Caudate nucleus (tissue), 63 donors: ENCODE measurements at places on chromosomes 5 and 9.
A peak's percentile ranks its signal among the peaks of the same experiment; 100 is the strongest.

DNA sequence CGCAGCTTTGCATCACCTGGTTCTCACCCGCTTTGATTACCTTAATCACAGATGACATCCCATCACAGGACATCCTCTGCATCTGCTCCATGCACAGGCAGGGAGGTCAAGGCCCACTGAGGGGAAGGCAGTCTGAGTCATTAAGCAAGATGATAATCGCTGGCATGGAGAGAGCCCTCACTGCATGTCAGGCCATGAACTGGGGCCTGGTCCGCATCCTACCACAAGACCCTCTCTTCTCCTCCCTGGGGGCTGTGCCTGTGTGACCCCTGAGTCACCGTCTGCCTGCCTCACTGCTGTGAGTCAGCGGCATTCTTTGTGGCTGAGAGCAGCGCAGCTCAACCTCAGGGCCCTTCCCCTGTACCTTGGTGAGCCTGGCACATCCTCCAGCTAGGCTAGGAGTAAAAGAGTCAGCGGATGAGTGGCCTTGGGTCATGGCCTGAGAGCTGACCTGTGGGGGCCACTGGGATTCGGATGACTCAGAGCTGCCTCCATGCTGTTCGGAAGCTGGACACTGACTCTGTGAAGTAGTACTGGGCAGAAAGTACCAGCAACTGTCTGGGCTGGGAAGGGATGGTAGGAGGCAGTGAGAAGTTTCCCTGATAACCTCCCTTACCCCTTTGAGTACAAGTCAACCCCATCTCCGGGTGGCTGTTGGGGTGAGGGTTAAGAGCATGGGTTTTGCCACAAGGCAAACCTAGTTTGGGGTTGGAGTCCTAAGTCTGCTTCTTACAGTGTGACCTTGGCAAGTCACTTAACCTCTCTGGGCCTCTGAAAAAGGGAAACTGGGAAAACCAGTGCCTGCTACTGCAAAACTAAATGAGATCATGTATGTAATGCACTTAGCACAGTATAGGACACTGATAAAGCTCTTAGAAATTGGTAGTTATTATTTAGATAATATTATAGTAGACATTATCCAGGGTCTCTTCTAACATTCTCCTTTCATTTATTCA, 14.6 kb upstream of the ARSI start:
- no peak for DNase-seq

- DNase-seq: no peak
These were observed 619.3 kb downstream of the TLE4 start for GRCh38 chr9:80191108-80191507.

- DNase-seq: no peak
These were observed 359.2 kb upstream of the ACTBL2 start for GRCh38 chr5:57841676-57842363.

DNA sequence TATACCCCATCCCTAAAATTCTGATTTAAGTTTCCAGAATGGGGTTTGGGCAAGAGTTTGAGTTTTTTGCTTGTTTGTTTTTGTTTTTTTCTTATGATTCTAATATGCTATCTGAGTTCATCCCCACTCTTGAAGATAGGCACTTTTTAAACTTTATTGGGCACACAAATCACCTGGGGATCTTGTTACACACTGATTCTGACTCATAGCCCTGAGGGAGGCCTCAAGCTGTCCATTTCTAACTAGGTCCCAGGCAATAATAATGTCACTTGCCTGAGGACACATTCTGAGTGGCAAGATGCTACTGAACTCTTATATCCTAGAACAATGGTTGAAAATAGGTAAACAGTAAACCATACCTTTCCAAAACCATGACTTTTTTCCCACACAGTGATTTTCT, 22.8 kb upstream of the ABLIM3 start:
- DNase-seq: no peak

DNA sequence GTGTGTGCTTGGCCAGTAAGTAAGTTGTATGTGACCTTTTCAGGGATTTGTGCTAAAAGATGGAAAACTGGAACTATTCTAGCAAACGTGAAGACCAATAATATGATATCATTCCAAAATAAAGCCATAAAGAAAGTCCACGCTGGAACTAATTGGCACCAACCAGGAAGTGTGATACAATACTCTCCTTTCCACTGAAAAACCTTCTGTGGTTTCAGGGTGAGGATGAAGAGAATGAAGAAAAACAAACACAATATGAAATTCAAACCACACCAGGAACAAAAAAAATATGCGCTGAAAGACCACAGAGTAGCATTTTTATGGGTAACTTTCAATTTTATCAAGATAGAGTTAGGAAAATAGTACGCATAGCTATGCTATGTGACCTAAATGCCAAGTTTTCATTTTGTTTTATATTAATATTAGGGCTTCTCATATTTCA, 105.8 kb downstream of the EFNA5 start:
- no peak for DNase-seq

DNA sequence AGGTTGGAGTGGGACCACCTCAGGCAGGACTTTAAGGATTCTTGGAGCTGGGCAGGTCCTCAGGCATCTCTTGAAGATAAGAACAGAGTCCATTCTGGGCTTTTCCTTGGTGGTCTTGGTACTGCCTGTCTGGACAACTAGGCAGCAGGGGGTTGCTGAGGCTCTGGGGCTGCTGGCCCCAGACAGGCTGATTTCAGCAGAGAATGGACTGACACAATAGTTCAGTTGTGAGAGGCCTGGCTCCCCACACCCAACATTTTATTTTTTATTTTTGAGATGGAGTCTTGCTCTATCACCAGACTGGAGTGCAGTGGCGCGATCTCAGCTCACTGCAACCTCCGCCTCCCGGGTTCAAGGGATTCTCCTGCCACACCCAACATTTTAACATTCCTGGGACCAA, 4.6 kb downstream of the ANGPTL2 start:
- no peak for DNase-seq

DNA sequence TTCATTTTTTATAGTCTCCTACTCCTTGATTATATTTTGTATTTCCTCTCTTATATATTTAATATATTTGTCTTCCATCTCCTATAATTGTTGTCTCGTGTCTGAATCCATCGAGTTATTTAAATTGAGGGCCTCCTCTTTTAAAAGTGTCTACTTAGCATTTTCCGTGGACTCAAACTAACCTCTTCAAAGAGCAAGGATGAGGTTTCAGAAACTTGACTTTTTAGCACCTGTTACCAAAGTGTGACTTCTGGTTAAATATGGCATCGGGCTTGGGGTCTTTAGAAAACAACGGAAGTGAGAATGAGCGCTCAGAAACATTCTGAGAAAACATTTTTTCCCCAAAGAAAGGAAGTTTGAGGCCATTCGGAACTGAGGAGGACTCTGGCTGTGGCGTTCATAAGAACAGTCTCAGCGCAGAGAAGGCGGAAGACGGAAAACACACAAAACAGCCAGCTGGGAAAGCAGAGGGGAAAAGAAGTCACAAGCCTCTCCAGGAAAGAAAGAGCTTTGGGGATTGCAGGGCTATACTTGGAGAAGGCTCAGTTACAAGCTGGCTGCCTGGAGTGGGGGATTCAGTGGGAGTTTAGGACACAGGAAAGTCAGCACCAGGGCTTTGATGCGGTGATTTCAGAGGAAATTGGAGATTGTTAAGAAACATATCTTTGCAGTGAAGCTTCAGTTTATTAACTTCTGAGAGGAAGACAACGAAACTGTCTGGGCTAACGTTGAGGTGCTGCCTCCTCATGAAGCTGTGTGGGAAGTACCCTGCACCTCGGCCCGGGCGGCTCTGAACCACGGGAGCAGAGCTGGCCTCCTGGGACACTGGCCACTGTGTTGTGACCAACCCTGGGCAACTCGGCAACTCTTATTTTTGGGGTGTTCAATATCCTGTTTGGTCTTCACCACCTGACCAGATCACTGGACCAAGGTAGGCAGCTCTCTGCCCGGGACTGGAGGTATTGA, 25.1 kb upstream of the IRX2 start:
- DNase-seq: no peak

DNA sequence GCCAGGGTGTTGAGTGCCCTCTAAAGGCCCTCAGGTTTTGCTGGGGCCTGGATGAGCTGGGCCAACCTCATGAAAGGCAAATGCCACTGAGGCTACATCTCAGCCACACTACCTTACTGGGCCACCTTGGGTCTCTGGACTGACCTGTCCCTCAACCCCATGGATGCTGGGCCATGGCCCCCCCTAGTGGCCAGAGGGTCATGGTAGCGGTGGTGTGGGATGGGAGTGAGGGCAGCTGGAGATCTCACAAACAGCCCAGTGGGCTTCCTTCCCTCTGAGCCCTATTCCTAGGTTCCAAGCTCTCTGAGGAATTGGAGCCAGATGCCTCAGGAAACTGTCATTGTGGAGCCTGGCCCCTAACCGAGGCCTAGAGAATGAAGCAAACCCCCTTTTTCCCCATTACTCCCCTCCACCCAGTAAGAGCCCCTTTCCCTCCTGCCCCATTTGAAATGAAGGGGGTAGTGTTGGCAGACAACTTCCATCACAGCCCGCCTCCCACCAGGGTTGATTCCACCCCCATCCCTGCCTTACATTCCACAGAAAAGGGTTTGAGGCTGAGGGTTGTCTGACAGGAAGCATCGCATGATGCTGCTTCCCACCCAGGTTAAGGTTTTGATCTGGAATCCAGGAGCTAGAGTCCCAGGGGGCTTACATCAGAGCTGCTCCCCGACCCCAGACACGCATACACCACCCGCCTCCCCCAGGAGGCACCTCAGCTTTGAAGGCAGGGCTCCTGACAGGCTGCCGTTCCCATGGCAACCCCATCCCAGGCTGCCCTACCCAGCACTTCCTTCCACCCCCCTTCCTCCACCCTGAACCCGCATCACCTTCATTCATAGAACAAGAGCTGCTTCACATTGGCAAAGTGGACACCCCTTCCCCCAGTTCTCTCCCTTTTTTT, 63.9 kb downstream of the PCDH1 start:
- DNase-seq: peak; percentile 67

DNA sequence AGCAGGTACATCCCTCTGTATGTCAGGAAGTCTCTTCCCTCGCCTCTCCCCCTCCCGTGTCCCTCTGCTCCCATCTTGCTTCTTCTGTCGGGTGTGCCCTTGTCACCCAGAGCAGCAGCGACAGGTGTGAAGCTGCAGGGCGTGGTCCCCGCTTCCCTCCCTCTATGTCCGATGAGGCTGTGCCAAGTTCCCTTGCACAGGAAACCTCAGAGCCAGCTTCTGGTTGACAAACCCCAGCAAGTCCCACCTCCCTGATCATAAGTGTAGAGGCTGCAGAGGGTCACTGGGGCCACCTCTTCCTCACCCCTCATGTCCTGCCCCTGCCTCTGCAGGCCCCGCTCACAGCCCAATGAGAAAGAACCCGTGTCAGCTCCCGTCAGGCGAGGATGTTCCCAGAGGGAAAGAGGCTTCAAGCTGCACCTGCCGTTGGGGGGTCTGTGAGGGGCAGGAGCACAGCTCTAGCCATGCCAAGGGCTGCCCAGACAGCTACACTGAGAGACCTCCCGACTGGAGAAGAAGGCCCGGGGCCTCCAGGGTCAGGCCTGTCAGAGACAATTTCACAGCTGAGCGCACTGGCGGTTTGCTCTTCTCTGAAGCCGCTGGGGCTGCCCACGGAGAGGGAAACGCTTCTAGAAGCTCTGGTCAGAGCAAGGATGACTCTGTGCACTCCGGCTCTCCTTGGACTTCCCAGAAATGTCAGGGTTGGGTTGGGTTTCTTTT, 73.3 kb downstream of the AK8 start:
- no peak for DNase-seq

GRCh38 chr9:22159586-22159985, 150.5 kb upstream of the CDKN2B start:
- DNase-seq: no peak

GRCh38 chr9:37026931-37027581, 7.0 kb downstream of the PAX5 start:
- no peak for DNase-seq

- no peak for DNase-seq
These were observed 76.9 kb downstream of the ST8SIA4 start for GRCh38 chr5:100826133-100826532.

GRCh38 chr5:154977409-154977808, 36.1 kb upstream of the KIF4B start:
- DNase-seq: no peak

DNA sequence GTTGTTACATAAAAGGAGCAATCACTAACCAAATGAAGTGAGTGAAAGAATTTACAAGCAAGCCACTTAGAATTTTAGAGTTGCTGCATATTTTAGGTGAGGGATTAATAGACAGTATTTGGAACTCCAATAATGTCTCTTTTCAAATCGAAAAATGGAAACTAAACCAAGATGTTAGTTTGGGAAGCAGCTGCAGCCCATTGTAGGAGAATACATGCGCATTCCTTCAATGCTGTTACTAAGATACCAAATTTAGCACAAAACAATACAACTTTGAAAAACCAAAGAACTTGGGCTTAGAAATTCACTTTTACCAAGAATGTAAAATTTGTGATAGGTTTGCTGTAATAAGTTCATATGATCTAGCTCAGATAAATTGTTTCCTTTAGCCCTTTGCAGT, 411.8 kb upstream of the CDH6 start:
- DNase-seq: no peak

GRCh38 chr9:4987961-4988421, 2.9 kb downstream of the JAK2 start:
- no peak for DNase-seq

DNA sequence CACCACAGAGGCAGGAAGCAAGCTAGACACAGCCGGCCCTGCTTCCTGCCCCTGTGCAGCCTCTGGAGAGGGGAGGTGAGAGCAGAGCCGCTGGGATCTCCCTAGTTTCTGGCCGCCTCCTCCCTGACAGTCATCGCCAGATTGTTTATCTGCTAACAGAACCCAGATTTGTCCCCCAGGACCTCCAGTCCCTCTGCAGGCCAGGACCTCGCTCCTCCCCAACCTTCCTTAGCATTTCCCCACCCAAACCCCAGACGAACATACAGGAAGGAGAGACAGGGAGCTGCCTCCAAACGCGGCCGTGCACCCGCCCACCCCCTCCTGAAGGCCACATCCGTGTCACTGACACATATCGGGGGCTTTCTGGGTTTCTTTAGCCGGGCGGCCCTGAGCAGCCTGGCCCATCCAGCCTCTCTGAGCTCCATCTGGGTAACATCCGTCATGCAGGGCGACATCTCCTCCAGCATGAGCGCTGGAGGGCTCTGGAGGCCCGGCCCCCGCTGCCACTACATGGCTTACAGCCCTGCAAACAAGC, 47.5 kb downstream of the DBH start:
- DNase-seq: no peak

- no peak for DNase-seq
These were observed 8.6 kb upstream of the PRRX2 start for GRCh38 chr9:129656795-129657390.

DNA sequence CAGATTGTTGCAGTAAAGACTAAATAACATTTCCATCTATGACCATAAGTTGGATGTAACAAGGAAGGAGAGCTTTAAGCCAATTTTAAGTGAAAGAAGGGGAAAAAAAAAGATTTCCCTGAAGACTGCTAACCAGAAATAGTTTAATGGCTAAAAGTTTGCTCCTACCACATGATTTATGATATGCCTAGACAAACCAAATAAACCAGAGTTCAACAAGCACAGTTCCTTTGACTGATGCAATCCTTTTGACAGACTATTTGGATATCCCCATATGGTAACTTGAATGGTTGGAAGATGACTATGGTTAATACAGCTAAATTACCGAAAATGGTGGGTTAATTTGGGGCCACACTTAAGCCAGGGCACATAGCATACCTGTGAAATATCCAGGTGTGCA, 338.5 kb downstream of the CETN3 start:
- no peak for DNase-seq

GRCh38 chr9:130936285-130937117, 2.5 kb downstream of the FIBCD1 start:
- no peak for DNase-seq
